ENCODE measurements at places on chromosomes 7 and 10.

DNA sequence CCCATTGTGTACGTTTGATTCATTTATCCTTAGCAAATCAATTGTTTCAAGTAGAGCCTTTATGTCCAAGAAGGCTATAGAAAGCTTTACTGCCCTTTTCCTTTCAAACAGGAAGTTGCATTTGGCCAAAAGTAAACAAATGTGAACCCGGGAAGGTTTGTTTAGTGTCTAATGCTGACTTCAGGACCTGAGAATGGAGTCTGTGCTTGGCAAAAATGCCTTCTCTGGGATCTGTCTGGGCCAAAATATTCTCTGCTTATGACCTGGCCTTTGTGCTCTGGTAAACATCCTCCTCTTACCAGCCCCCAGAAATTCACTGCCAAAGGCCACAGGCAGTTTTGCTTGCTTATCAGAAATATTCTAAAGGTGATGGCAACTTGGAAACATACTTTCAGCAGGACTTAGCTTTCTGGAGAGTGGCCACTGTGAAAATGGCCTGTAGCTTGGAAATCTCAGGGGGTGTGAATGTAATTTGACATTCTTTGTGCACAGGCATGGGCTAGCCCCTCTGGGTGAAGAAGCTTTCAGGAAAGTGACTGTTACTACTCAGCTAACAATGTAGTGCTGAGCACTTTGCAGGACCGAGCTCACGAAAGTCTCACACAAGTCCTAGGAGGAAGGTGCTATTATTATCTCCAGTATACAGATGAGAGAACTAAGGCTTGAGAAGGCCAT is 199.5 kb downstream of the PTEN start:
- DNase-seq = no peak

DNA sequence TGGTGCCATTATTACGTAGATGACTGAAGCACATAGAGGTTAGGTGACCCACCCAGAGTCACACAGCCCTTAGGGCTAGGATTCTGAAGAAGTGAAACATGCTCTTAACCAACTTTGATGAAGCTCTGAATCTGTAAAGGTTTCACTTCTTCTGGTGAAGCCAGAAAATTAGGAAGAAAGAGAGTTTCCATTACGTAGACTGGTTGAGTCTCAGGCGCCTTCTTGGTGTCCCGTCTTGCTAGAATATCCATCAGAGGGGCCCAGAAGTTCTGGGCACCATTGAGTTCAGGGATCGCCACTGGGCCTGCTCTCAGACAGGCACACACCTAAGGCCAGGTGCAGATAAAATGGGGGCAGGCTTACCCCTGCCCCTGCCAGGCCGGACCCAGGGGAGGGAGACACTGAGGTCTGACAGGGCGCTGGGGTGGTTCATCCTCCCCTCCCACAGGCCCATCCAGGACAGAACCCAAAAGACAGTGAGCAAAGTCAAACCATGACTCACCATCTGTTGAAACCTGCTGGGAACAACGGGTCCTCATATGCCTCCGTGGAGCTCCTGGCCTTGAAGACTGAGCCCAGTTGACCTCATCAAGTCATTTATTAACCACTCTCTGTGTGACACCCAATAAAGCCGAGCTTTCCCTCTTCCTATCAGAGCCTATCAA is 33.2 kb downstream of the DRGX start:
- no peak for DNase-seq

- DNase-seq = no peak
Observed at GRCh38 chr10:46025406-46025805, 5.0 kb downstream of the NCOA4 start.

DNA sequence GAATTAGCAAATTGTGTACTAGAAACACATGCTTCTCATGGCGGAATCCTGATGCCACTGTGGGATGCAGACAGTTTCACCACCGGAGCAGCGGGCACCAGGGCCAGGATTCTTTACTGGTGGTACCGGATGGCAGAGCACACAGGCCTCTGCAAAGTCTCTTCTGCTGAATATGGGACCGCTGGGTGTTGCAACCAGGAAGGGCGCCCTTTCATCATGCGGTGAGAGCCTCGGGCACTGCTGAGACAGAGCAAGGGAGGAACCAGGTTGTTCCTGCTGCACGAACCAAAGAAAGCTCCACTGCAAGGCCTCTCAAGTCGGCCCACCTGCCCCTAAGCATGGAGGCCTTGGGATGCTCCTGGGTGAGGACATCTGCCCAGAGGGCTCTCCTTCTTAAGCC is 57.0 kb upstream of the NMT2 start:
- DNase-seq = no peak

GRCh38 chr7:36155811-36156361 is 2.8 kb downstream of the EEPD1 start:
- no peak for DNase-seq

DNA sequence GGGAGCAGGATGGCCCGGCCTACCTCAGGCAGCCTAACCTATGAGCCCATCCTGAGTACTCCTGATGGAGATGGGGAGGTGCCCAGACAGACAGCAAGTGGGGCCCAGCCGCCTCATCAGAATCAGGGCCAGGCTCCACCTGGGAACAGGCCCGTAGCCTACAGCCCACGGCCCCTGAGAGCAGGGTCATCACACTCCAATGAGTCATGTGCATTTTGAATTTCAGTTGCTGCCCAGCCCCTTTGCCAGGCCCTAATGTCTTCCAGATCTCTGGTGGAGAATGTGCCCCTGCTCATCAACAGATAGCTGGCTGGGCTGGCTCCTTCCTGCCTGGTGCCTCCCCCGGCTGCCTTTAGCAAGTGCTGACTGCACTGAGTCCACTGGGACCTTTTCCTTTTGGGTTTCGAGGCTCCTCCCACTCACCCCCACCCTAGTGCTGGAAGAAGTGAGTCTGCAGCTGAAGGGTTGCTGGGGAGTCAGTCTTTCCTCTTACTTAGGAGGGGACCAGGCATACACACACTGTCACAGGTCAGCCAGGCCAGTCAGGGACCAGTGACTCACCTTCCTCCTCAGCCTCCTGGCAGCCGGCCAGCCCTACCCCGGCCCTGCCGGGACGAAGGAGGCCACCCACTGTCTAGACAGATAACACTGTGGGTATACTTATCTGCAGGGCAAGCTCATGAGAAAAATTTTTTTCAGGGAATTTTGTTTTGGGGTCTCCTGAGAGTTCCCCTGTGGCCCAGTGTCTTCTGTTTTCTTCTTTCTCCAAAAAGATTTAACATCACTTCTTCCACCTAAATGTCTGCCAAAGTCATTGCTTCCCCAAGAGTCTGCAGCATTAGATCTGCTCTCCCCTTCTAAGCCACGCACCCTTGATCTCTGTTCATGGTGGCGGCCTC is 9.1 kb upstream of the ASIC3 start:
- DNase-seq = no peak

- DNase-seq = no peak
Observed at GRCh38 chr10:43963793-43964425, 315.2 kb upstream of the ZNF32 start.

DNA sequence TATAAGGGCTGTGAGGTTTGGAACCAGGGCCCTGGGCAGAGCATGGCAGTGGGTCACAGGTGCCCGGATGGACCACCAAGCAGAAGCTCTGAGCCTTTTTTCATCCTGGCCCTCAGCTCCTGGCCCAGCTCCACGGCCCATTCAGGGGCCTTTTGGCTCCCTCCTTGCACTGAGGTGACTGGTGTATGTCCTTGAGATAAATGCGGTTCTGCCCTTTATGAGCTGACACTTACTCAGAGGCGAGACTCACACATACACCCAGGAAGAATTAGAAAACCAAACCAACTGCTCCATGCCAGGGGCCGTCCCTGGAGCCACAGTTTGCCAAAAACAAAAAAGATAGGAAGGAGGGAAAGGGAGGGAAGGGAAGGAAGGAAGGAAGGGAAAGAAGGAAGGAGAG is 49.7 kb downstream of the CUZD1 start:
- DNase-seq = no peak

DNA sequence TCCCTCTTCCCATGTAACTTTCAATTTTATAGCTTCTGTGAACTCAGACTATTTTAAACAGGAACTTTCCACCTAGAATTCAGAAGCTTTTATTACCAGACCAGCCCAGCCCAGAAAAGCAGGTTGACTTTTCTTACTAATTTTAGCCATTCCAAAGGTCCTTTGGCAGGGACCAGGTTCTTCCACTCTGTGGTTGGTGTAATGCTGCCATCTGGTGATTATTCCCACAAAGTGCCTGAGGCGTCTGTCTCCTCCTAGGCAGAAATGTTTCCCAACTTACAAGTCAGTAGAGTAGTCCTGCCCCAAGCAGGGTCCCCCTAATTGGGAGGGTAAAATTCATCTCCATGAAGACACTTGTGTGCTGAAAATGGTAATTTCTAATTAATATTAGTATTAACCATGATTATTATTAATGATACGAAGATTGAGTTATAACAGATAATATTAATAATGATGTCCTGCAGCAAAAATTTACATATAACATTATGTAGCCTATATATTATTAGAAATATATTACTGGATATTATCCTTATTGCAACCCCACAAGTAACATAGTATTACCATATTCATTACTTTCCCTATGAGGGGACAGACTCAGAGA is 53.0 kb upstream of the PPP1R17 start:
- no peak for DNase-seq

- no peak for DNase-seq
Observed at GRCh38 chr7:135991322-135991721, 14.2 kb upstream of the MTPN start.

- DNase-seq = no peak
Observed at GRCh38 chr7:36192053-36192824, 39.2 kb downstream of the EEPD1 start.

- no peak for DNase-seq
Observed at GRCh38 chr10:114881417-114881816, 56.6 kb upstream of the TRUB1 start.

- DNase-seq = no peak
Observed at GRCh38 chr7:98930464-98930863, 52.1 kb downstream of the TRRAP start.

DNA sequence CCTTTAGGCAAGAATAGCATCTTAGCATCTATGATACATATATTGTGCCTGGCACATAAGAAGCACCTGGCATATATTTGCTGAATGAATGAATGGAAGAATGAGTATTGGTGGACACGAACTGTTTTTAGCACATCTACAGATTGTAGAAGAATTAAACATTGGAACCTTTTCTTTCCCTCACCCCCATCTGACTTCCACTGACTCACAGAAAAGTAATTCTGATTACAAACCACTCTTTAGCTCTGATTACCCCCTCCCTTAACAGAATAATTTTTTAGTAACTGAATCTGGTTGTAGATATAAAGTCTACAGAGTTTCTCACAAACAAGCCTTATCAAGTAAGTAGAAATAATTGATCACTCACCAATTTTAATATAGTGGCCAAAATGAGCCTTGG is 31.9 kb downstream of the SLC26A4 start:
- DNase-seq = no peak

DNA sequence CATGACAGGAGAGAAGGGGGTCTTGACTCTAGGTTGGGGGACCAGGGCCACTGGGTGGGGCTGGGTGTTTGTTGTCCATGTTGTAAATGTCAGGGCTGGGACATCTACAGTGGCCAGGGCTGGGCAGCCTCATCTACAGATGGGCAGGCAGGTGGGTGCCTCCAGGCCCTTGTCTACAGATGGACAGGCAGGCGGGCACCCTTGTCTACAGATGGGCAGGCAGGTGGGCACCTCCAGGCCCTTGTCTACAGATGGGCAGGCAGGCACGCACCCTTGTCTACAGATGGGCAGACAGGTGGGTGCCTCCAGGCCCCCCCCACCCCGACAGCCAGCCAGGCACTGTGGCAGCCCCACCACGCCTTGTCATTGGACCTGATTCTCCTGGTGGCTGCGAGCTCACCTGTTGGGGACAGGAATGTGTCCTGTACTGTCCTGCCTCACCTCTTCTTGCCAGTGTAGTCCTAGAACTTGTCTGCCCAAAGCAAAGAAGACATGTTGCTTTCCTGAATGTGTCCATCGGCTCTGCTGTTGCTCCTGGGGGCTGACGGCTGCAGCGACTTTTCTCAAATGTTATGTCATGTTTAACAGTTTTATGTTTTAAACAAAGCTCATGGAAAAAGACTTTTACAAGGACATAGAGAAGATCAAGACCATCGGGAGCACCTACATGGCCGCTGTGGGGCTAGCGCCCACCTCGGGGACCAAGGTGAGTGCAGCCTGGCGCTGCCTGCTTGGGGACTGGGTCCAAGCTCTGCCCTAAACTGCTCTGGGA is 129.9 kb downstream of the ADCY1 start:
- DNase-seq = no peak

GRCh38 chr10:12201543-12201942 is 5.6 kb downstream of the CDC123 start:
- no peak for DNase-seq
